Activated gamma-delta T cell treated with anti-CD3 and anti-CD28 coated beads, Interleukin-2, amount 50 U/mL, for 16 hours (primary cell): ENCODE measurements at places on chromosomes 4 and X.

GRCh38 chrX:152520653-152521052, 69.5 kb upstream of the GABRA3 start:
- no peak for DNase-seq

GRCh38 chr4:107854356-107855022, 29.8 kb downstream of the SGMS2 start:
- DNase-seq = no peak

- no peak for DNase-seq
Measured at GRCh38 chrX:100931218-100931924, 2.7 kb upstream of the XKRX start.

- DNase-seq = no peak
Measured at GRCh38 chr4:101419336-101420135, 72.2 kb upstream of the PPP3CA start.

- DNase-seq = no peak
Measured at GRCh38 chr4:60611762-60612496, 588.2 kb upstream of the ADGRL3 start.

GRCh38 chrX:1516596-1517104, 20.3 kb downstream of the P2RY8 start:
- DNase-seq = no peak

DNA sequence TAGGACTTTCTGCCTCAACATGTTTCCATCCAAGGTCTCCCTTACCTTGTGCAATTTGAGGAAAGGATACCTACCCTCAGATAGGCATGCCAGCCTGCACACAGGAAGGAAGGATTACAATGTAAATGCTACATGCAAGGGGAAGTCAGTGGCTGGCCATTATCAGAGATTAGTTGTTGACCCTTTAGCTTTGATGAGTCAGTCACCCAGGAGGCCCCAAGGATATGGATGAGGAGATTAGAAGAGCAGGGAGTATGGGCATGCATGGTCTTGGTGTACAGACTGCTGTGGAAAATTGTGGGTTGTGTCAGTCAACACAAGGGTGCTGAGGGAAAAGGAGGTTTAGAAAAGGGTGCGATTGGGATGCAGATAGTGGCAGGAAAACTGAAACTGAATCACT, 92.0 kb downstream of the GUCY2F start:
- no peak for DNase-seq

GRCh38 chrX:39067866-39068265, 266.6 kb downstream of the MID1IP1 start:
- no peak for DNase-seq

GRCh38 chr4:183130328-183131155, 31.5 kb downstream of the WWC2 start:
- no peak for DNase-seq

DNA sequence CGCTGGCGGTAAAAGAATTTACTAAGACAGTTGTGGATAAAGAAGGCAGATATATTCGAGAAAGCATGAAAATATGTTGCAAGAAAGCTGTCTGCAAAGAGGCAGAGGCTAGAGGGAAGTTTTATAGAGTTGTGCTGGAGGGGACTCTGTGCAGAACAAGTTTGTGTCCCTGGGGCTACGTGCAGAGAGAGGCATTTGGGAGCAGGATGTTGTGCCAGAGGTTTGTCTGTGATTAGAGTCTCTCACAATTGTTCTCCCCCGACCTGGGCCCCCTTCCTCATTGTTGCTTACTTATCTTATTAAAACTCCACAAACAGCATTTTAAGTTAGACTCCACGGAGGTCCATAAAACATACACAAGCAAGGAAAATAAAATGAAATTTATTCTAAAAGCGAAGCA, 831.3 kb downstream of the NLGN4X start:
- DNase-seq = no peak

- no peak for DNase-seq
Measured at GRCh38 chr4:173171987-173172386, 3.4 kb downstream of the GALNT7 start.

GRCh38 chrX:136495043-136495442, 2.3 kb upstream of the HTATSF1 start:
- no peak for DNase-seq

DNA sequence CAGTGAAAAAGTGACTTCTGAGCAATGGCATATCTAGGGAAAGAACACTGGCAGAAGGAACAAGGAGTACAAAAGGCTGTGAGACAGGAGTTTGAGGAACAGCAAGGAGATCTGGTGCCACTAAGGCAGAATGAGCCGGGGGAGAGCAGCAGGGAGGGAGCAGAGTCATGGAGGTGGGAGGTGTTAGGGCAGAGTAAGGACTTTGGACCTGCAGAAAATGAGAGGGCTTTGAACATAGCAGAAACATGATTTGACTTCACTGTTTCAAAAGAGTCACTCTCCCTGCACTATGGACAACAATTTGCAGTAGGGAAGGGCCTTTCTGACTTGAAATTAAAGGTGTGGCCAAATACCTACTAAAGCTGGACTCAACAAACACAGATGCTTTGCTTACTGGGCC, 356.2 kb downstream of the ADGRL3 start:
- no peak for DNase-seq

- DNase-seq = no peak
Measured at GRCh38 chr4:32689518-32689917, 1969.3 kb downstream of the PCDH7 start.

DNA sequence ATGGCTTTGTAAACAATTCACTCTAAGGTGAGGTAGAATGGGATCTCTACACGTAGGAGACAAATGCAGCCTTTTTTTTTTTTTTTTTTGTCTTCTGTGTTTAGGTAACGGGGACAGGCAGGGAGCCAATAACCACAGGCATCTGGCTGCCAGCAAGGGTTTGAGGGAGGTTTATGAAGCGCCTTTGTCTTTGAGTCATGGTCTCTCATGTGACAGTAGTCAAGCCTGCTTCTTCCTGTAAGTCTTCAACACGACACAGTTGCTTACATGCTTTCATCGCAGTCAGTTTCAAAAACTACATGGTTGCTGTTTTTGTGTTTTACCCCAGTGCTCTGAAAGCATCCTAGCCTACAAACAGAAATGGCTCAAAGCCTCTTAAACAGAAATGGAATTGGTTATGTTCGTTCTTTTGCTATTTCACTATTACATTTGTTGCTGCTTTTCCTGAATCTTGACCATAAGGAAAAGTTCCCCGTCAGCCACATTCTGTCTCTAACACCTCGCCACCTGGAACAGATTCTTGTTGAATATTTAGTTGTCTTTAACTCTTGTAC, 127.8 kb upstream of the METTL14 start:
- DNase-seq = no peak

DNA sequence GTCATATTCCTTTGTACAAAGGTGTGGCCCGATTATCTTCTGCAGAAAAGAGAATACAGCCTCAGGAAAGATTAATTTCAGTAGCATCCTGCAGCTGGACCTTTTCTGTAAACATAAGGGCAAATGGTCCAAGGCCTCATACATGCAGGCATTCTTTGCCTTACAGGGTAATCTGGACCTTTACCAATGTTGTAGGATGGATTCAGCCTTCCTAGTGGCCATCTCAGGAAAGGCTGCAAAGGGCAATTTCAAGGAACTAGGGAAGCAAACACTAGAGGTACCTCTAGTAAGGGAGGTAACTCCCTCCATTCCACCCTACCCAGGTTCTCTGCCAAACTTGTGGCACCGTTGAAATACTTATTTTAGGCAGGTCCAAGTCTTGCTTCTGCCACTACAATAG, 43.0 kb downstream of the UGT2B28 start:
- DNase-seq = no peak

DNA sequence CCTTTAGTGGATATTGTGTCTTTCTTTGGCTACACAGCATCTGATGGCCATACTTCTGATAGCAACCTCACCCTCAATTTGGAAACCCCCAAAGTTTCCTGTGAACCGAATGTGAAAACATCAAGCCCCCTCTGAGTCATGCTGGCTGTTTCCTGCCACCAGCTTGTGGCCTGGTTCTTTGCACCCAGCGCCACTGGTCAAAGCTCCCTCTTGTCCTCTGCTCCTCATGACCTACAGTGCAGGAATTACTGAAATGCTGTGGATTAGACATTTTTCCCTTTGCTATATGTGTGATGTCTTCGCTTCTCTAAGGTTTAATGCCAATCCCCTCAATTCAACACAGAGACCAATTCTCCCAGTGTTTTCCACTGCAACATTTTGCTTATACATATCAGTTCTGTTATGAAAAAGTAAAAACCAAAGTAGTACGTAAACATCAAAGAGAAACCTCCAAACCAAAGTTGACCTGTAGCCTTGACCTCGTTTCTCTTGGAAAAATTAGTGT, 224.0 kb upstream of the TENM3 start:
- no peak for DNase-seq

GRCh38 chrX:136016881-136017280, 31.6 kb downstream of the SLC9A6 start:
- no peak for DNase-seq

DNA sequence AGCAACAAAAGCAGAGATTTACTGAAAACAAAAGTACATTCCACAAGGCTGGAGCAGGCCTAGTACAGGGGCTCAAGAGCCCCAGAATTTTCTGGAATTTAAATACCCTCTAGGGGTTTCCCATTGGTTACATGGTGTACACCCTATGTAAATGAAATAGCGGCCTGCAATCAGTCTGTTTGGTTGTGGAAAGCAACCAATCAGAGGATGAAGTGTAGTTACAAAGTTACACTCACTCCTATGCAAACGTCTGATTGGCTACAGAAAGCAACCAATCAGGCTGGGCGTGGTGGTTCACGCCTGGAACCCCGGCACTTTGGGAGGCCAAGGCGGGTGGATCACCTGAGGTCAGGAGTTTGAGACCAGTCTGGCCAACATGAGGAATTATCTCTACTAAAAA, 13.8 kb upstream of the TXLNG start:
- no peak for DNase-seq

- DNase-seq = no peak
Measured at GRCh38 chr4:176664964-176665363, 127.8 kb downstream of the VEGFC start.

- no peak for DNase-seq
Measured at GRCh38 chr4:109155682-109156283, 146.7 kb downstream of the COL25A1 start.

GRCh38 chr4:125420526-125420925, 105.8 kb downstream of the FAT4 start:
- DNase-seq = no peak

- no peak for DNase-seq
Measured at GRCh38 chrX:18961686-18962085, 22.2 kb downstream of the PHKA2 start.

DNA sequence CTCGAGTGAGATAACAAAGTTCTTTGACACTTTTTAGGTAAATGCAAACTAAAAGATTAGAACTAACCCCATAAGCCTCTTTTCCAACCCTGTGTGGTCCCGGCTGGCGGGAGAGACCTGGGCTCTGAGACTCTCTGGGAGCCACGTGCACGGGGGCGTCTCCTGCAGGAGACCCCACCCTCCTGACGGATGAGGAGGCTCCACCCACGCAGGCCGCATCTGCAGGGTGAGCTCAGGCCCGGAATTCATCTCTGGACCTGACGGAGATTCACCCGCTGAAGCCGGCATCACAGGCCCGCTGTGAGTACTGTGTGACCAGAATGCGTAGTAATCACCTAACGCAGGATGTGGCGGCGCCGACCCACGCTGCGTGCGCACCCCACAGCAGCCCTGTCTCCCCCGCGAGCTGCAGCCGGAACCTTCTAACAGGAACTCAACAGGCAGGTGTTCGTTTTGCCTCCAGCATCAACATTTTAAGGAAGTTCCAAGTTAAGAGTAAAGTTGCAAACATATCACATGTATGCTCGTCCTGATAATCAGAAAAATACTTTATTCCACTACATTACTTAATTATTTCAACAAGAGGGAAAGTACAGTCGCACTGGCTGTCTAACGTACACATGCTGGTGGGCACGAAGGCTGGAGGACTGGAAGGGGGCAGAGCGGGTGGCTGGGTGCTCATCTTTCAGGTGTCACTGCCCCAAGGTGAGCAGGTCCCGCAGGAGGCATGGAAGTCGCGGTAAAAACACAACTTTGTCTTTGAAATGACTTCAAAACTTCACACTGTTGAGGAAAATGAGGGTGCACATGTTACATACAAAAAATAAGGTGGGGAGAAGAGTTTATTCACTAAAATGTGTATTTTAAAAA, 44.5 kb downstream of the FGFRL1 start:
- DNase-seq = peak; percentile 70

- DNase-seq = no peak
Measured at GRCh38 chrX:116499780-116500179, 37.0 kb upstream of the CT83 start.

DNA sequence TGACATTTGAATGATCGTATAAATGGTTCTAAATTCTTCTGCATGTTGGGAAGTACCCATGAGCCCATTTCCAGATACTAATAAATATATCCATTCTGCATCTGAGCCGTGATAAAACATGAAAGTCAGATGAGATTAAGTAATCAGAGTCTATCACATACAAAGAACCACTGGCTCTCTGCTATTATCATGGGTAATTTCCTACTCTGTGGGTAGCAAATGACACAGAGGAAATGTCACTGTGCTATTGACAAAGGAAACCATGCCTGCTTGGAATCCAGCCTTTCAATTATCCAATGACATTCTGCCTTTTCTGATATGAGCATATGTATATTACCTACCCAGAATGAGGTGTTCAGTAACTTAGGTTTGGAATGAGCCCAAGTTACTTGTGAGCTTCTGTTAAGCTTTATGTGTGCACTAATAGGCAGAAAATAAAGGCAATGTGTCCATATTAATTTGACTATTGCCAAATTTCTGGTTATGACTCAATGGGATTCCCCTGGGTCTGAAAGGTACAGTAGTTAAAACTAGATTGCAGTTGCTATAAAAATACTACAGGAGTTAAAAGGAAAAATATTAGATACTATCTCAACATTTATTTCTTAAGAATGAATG, 238.7 kb upstream of the KCNIP4 start:
- no peak for DNase-seq

DNA sequence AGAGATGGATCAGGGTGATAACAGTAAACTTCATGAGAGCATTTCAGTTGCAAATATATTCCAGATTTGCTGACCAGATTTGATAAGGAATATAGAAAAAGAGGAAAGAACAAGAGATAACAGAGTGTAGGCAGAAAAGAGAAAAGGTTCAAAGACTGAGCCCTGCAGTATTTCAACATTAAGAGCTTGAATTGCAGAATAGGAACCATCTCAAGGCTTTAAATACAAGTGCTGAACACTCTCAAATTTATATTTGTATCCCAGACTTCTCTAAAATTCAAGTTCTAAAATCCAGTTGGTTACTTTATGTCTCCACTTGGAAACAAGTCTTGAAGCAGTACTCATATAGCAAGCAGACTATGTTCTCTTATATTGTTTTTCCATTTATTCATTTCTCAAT, 9.7 kb upstream of the MYOZ2 start:
- no peak for DNase-seq
